Right lobe of liver (tissue), 6 donors: ENCODE measurements at places on chromosomes 4 and X. TPM values are rescaled to one million over a fixed set of nuclear protein-coding genes. Genes with fewer than 3 reads are reported as not detected.

- H3K27me3 ChIP-seq = no peaks in the 10 kb centered on the region
- no peaks in the 10 kb centered on the region for H3K36me3 ChIP-seq
- H3K4me3 ChIP-seq = peak overlapping the region; percentile 19
- peaks cover 4% of the 10 kb centered on the region for H3K4me1 ChIP-seq
- H3K27ac ChIP-seq = peak overlapping the region; percentile 53
- DNase-seq = no peak
These were observed 80.7 kb downstream of the SYNPO2 start for GRCh38 chr4:118969359-118969758.

DNA sequence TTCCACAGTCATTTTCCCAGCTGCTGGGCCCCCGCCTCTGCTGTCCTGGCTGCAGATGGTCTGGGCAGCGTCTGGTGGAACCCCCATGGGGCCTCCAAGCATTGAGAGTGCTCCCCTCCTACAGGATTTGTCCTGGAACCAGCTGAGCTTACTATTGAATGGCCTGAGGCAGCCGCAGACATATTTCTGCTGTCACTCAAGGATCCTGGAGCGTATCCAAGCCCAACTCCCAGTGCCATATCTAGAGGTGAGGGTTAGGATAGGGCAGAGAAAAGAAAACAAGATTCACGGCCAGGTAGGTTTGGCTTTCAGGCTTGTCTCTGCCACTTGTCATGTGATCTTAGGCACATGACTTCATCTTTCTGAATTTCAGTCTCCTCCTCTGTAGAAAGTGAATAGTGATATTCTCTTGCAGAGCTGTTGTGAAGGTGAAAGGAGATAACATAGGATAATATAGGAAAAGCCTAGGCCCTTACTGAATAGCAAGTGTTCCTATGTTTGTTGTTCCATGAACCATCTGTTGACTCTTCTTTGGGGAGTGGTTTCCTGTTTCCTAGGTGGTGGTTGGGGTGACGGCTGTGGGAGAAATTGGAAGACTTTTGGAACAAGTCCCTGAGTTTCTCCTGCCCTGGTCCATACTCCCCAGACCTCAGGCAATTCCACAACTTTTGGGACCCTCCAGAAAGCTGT is 52.3 kb downstream of the SEPSECS start:
- H3K4me1 ChIP-seq = no peaks in the 10 kb centered on the region
- H3K27ac ChIP-seq = no peak overlapping the region
- no peaks in the 10 kb centered on the region for H3K36me3 ChIP-seq
- no peak overlapping the region for H3K4me3 ChIP-seq
- no peak for DNase-seq

- no peak overlapping the region for H3K4me3 ChIP-seq
- H3K27ac ChIP-seq = no peak overlapping the region
- no peaks in the 10 kb centered on the region for H3K27me3 ChIP-seq
- no peaks in the 10 kb centered on the region for H3K36me3 ChIP-seq
- DNase-seq = no peak
These were observed 28.7 kb downstream of the RAPGEF2 start for GRCh38 chr4:159131564-159131963.

GRCh38 chr4:23887989-23888388 is 1.9 kb downstream of the PPARGC1A start:
- no peaks in the 10 kb centered on the region for H3K27me3 ChIP-seq
- DNase-seq = peak; percentile 57
- no peaks in the 10 kb centered on the region for H3K36me3 ChIP-seq
- peak overlapping the region; percentile 98 for H3K27ac ChIP-seq
- H3K4me1 ChIP-seq = peaks cover 37% of the 10 kb centered on the region

DNA sequence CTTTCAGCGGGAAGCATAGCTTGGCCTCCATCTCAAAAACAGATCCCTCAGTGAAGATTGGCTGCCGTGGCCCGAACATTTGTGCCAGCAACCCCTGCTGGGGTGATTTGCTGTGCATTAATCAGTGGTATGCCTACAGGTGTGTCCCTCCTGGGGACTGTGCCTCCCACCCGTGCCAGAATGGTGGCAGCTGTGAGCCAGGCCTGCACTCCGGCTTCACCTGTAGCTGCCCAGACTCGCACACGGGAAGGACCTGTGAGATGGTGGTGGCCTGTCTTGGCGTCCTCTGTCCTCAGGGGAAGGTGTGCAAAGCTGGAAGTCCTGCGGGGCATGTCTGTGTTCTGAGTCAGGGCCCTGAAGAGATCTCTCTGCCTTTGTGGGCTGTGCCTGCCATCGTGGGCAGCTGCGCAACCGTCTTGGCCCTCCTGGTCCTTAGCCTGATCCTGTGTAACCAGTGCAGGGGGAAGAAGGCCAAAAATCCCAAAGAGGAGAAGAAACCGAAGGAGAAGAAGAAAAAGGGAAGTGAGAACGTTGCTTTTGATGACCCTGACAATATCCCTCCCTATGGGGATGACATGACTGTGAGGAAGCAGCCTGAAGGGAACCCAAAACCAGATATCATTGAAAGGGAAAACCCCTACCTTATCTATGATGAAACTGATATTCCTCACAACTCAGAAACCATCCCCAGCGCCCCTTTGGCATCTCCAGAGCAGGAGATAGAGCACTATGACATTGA is 175.4 kb downstream of the FAT4 start:
- no peaks in the 10 kb centered on the region for H3K27me3 ChIP-seq
- H3K4me3 ChIP-seq = no peak overlapping the region
- no peak for DNase-seq
- no peak overlapping the region for H3K27ac ChIP-seq
- H3K36me3 ChIP-seq = no peaks in the 10 kb centered on the region

Gene PCDH19
- 0.07 TPM for total RNA-seq

DNA sequence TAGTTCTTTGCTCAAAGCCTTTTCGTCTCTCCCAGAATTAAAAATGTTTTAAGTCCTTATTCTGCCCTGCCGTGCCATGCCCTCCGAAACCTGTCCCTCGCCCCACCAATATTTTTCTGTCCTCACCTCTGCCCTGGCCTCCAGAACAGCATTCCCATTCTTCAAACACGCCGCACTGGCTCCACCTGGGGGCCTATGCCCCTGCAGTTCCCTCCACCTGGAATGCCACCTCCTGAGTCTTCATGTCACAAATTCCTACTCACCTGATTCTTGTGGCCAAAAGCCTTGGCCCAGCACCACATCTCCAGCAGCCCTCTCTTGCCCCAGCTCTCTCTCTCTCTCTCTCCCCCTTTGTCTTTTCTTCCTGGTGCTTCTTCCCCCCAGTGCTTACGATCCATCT is 91.6 kb downstream of the APBB2 start:
- no peaks in the 10 kb centered on the region for H3K36me3 ChIP-seq
- no peak for DNase-seq
- no peaks in the 10 kb centered on the region for H3K27me3 ChIP-seq
- no peaks in the 10 kb centered on the region for H3K4me1 ChIP-seq
- H3K4me3 ChIP-seq = no peak overlapping the region

Gene OTC
- 96.4 TPM for total RNA-seq

DNA sequence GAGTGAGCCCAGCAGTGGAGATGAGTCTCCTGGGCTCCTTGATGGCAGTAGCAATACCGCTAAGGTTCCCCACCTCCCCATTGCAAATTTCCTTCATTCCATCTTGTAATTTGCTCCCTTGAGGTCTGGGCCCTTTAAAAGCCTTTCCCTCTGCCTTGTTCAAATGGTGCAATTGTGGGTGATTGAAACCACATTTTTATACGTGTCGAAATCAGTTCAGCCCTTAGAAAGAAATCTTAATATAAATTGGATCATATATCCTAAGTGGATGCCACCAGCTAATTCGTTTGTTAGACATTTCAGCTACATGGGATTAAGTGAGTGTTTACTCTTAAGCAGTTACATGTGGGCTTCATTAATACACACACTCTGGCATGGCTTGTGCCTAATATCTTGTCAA is 68.6 kb downstream of the NHS start:
- no peak overlapping the region for H3K27ac ChIP-seq
- peaks cover 3% of the 10 kb centered on the region for H3K27me3 ChIP-seq
- no peaks in the 10 kb centered on the region for H3K4me1 ChIP-seq

GRCh38 chr4:102338405-102338804 is 6.9 kb downstream of the SLC39A8 start:
- H3K4me1 ChIP-seq = no peaks in the 10 kb centered on the region
- H3K27me3 ChIP-seq = no peaks in the 10 kb centered on the region
- H3K4me3 ChIP-seq = no peak overlapping the region
- no peak overlapping the region for H3K27ac ChIP-seq
- DNase-seq = no peak
